SJCRH30 (cell line): ENCODE measurements at places on chromosomes 7 and 10. TPM values are rescaled to one million over a fixed set of nuclear protein-coding genes. Genes with fewer than 3 reads are reported as not detected.

GRCh38 chr7:42414028-42414427, 177.0 kb upstream of the GLI3 start:
- no peak for DNase-seq

DNA sequence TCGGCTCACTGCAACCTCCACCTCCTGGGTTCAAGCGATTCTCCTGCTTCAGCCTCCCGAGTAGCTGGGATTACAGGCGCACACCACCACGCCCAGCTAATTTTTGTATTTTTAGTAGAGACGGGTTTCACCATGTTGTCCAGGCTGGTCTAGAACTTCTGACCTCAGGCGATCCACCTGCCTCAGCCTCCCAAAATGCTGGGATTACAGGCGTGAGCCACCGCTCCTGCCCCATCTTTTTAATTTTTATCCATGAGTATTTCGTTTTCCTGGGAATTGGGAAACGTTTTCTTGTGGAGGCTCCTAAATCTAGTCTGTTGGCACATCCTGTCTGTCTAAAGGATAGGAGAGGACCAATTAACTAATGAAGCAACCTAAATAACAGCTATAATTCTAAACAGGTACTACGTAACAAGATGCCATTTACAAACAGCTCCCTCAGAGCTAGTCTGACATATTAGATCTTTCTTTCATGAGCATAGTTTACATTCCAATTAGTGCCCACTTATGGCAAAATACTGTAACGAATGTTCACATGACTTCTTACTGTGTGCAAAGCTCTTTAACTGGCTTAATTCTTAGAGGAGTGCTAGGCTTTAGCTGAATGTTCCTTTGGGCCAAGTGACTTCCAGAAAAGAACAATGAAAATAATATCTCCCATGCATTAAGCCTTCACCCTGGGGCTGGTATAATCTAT, 151.0 kb upstream of the YAE1 start:
- no peak for DNase-seq

GRCh38 chr10:4061441-4061951, 276.5 kb upstream of the KLF6 start:
- DNase-seq = no peak

- no peak for DNase-seq
These were observed 203.1 kb downstream of the MLLT10 start for GRCh38 chr10:21737106-21737505.

Gene PNLIPRP2
- total RNA-seq = not detected in 2 replicates

- no peak for DNase-seq
These were observed 67.1 kb downstream of the IKZF1 start for GRCh38 chr7:50371551-50372021.

Gene ZPBP
- not detected in 2 replicates for total RNA-seq

GRCh38 chr10:80275756-80276155, 13.7 kb downstream of the MAT1A start:
- no peak for DNase-seq

DNA sequence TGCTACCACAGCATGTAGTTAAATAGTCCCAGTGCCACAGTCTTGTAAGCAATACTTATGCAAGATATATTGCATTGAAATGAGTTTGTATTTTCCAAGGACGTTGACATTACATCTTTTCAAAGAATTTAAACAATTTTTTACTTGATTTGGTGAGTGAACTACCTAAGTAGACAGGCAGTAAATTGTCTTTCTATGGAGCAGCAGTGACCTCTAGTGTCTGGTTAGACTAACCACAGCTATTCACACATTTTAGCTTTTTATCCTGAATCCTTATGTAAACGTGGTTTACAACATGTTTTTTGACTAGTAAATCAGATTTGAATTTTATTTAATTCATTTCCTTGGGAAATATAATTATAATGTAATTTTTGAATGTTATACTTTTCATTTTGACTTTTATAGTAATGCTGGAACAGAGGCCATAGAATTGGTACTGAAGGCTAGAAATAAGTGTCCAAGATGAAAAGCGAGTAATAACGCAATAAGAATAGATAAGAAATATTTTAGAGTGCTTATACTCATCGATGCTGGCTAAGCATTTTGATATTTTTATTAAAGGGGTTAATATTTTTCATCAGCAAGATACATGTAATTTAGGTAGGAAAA, 5.6 kb downstream of the LRRTM3 start:
- peak; percentile 74 for DNase-seq

Gene HELLS
- total RNA-seq = 93.6 and 114 TPM in 2 replicates

Gene SNX8
- total RNA-seq = 18.0 and 27.5 TPM in 2 replicates

Gene SCART1
- 0.13 and 0.34 TPM in 2 replicates for total RNA-seq

GRCh38 chr10:52019077-52019555, 295.0 kb upstream of the DKK1 start:
- no peak for DNase-seq

DNA sequence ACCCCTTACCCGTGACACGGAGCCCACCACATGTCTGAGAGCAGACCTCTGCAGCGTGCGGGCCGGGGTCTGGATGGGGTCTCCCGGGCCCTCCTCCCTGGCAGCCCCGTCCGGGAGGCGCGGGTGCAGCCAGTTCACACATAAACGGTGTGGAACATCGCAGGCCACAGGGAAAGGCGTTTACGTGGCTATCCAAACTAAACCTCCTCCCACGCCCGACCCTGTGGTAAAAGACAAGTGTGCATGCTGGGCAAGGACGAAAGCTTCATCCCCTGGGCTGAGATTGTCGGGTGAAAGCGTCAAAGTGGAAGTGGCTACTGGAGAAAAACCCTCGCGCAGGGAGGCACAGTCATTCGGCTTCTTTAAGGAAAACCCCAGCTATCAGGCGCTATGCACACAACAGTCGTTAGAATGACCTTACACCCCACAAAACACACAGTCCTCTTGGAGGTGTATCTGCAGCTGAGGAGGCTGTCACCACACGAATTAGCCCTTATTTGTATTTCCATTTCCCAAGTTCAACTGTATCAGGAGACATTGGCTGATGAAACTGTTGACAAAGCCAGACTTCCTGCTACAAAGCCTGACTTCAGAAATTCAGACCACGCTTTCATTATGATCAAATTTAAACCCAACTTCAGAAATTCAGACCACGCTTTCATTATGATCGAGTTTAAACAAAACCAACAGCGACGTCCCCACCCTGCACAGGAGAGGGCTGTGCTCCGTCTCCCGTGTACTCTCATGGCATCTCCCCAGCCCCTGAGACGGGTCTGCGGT, 15.3 kb downstream of the GPER1 start:
- no peak for DNase-seq

Gene AGAP5
- 2.2 and 2.7 TPM in 2 replicates for total RNA-seq

GRCh38 chr7:45215601-45216062, 58.0 kb downstream of the RAMP3 start:
- no peak for DNase-seq

- no peak for DNase-seq
These were observed 17.1 kb upstream of the ING3 start for GRCh38 chr7:120933475-120933874.

GRCh38 chr7:123352973-123353372, 153.2 kb upstream of the SLC13A1 start:
- DNase-seq = no peak
